ENCODE measurements at places on chromosomes 16 and 17.
A peak's percentile ranks its signal among the peaks of the same experiment; 100 is the strongest.

GRCh38 chr16:14307527-14308367 lies 236.6 kb downstream of the MRTFB start:
- no peak for DNase-seq

- no peak for DNase-seq
Observed at GRCh38 chr17:59907467-59907866, 14.5 kb downstream of the RPS6KB1 start.

- no peak for DNase-seq
Observed at GRCh38 chr17:68205808-68206720, 41.8 kb upstream of the AMZ2 start.

DNA sequence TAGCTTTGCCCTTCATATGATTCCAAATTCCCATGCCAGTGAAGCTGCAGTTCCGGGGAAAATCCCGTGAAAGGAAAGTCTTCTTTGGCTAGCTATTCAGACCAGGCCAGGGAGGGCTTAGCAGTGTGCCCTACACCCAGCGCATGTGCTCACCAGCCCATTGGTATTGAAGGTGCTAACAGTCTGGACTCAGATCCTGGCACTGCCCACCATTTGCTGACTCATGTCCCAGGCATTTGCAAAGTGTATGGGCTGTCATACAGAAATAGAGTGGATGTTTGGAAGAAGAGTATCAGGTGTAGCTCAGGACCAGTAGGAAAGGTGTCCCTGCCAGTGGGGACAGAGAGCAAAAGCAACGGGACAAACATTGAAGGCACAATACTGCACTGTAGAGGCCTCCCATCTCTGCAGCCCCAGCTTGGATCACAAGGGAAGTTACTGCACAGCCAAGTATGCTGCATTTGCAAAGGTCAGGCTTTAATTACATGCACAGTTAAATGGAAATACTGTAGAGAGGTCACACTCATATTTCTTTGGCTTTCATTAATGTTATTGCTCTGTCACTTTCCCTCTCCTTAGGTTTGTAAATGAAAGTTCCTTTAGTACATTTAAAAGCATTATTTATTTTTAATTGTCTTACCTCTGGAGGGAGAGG lies 220.0 kb downstream of the IRX3 start:
- DNase-seq: no peak

DNA sequence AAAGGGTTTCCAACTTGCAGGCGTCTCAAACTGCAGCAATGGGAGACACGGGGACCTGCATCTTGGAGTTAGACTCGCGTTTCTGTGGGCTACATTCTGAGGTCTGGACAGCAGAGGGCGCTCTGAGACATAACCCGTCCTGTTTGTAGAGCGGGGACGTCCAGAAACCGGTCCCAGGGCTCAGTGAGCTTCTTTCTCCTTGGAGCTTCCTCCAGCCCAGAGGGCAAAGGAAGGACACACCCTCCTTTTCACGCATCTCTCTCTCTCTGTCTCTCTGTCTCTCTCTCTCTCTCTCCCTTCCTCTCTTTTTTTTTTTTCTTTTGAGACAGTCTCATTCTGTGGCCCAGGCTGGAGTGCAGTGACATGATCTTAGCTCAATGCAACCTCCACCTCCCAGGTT lies 19.8 kb downstream of the COX4I1 start:
- peak; percentile 82 for DNase-seq

- DNase-seq: peak; percentile 24
Observed at GRCh38 chr17:50425682-50426471, at the start of gene ACSF2. Gene ACSF2, plus strand, starts transcription at chr17:50426218. Its CDS starts 44 bp downstream, at chr17:50426262.

DNA sequence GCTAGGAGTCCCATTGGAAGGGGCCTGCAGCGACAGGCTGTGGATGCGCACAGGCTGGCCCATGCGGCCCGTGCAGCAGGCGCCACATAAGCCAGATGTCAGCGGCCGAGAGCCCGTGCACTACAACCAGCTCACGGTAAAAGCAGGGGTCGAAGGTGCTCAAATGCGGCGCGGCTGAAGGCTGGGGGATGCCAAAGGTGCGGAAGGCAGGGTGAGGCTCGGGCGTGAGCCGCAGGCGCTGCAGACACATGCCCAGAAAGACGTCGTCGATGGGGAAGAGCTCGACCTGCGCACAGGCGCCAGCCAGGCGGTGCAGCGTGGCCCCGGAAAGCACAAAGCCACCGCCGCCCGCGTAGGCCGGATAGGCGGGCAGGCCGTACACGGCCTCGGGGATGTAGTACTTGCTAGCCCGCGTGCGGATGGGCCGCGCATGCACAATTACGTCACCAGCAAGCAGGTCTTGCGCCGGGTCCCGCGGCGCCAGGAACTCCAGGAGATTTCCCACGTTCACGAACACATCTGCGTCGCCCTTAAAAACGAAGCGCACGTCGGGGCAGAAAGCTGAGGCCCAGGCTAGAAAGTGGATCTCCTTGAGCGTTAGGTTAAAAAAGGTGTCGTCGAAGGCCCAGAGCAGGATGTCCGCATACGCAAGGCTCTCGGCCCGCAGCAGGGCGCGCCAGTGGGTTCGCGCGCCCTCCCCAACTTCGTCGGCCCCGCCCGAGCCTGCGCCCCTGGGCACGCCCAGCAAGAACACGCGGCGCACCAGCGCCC lies 1.3 kb downstream of the B3GNT9 start:
- DNase-seq: no peak

DNA sequence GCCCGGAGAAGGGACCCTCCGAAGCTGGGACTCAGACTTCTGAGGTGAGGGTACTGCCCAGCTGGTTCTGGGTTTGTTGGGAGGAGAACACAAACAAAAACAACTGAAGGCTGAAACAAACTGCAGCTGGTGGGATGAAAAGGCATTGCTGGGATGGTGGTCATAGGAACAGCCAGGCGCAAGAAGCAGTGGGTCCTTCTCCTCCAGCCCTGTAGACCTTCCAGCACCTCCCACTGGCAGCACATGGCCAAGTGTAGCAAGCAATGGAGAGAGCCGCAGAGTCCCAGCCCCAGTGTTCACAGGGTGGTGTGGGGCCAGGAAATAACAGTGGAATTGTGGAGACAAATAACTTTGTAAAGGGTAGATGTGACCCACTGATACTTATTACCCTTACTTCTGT lies 48.7 kb upstream of the FOXJ1 start:
- DNase-seq: no peak

GRCh38 chr17:42878123-42878880 lies 22.3 kb upstream of the G6PC1 start:
- no peak for DNase-seq

DNA sequence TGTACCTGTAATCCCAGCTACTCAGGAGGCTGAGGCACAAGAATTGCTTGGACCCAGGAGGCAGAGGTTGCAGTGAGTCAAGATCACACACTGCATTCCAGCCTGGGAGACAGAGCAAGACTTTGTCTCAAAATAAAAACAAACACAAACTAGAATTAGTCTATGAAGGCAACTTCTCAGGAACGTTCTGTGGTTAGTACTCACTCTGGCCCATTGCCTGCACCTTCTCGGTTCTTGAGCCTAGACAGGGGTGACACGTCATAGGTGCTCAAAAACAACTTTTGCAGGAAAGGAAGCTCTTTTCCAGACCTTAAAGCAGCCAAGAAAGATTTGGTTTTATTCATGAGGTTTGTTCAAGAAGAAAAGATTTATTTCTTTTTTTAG lies 22.3 kb upstream of the CNOT1 start:
- DNase-seq: no peak

GRCh38 chr17:77308861-77309726 lies 168.3 kb downstream of the SEC14L1 start:
- peak; percentile 28 for DNase-seq

GRCh38 chr17:45050481-45051059 lies 862 bp downstream of the DCAKD start:
- DNase-seq: no peak

DNA sequence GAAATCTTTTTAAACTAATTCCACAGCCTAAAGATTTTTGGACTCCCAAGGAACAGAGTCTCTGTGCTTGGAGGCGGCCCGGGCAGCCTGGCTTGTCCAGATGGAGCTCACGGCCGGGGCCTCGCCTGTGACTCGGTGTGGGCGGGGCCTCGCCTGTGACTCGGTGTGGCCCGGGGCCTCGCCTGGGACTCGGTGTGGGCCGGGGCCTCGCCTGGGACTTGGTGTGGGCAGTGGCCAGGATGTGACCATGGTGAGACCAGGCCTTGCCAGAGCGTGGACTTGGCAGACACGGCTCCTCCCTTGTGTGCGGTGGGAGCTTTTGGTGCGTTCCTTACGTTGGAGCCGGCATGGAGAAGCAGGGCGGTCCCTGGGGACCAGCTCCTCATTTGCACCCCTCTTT lies 92.3 kb downstream of the METRNL start:
- no peak for DNase-seq

DNA sequence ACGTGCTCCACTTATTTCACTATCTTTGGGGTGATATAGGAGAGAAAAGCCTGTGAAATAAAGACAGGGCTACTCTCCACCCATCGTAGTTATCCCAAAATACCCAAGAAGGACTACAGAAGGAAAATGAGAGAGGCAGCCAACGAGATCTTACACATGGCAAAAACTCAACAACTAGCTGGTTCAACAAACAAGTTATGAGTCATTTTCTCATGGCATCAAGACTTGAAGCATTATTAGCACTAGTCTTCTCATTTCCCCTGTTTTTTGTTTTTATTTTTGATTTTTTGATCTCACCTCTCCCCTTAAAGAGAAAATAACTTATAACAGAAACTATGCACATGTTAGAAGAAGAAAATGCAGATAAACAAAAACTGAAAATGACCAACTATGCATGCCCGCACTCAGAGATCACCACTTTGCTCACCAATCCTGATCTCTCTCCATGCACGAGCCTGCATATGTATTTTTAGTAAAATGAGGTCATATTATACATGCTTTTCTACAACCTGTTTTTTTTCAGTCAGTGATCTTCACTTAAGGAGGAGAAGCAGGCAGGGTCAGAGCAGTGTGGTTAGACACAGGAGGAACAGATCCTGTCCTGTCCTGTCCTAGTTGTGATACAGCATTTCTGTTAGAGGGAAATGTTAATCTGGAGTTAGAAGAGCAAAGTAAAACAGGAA lies 22.8 kb downstream of the FAM117A start:
- DNase-seq: peak; percentile 91

DNA sequence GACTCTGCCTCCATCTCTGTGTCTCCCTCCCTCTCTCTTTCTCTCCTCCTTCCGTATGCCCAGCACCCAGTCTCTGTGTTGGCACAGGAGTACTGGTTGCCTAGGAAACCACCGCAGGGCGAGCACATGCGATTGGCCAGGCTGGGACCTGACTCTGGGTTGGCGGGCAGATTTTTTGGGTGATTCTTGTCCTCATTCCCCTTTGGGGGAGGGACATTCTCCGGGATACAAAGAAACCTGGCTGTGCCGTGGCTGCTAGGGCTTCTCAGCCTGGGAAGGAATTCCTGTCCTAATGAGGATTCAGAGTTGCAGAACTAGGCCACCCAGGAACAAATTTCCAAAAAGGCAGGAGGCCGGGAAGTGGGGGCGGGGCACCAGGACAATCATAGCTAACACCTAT lies 168.9 kb downstream of the SHISA9 start:
- DNase-seq: no peak

DNA sequence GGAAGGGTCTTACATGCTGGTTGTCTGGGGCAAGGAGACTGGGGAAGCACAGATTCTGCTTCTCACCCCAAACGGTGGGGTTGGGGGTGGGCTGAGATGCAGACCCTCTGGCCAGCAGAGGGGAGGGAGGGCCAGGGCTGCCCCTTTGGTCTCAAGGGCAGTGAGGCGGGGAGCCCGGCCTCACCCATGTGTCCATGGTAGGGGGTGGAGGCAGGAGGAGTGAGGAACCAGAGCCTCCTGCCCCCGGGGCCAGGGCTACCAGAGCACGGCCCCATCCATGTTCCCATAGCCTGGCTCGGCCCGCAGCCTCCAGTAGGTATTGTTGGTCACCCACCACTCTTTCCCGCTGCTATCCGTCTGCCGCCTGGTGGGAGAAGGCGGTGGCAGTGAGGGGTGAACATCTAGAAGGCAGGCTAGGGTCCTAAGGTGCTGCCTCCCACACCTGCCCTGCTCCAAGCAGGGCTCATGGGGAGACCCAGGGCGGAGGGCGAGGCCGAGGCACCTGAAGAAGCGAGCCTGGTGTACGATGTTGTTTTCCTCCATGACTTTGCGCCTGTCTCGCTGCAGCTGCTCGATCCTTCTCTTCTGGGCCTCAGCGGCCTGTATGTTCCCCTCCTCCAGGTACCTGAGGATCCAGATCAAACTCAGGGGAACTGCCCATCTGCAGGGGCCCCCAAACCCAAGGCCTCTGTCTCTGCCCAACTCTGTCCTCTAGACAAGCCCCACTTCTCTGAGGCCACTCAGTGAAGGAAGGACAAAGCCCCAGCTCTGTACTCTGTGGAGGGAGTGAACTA lies 13.4 kb downstream of the OSBPL7 start:
- no peak for DNase-seq

GRCh38 chr16:12735805-12736204 lies 67.9 kb downstream of the CPPED1 start:
- no peak for DNase-seq

GRCh38 chr16:49014277-49015224 lies 267.1 kb downstream of the CBLN1 start:
- DNase-seq: no peak

GRCh38 chr16:58498341-58499091 lies 1.4 kb upstream of the NDRG4 start:
- no peak for DNase-seq

GRCh38 chr16:81544700-81545271 lies 100.2 kb downstream of the CMIP start:
- peak; percentile 86 for DNase-seq

DNA sequence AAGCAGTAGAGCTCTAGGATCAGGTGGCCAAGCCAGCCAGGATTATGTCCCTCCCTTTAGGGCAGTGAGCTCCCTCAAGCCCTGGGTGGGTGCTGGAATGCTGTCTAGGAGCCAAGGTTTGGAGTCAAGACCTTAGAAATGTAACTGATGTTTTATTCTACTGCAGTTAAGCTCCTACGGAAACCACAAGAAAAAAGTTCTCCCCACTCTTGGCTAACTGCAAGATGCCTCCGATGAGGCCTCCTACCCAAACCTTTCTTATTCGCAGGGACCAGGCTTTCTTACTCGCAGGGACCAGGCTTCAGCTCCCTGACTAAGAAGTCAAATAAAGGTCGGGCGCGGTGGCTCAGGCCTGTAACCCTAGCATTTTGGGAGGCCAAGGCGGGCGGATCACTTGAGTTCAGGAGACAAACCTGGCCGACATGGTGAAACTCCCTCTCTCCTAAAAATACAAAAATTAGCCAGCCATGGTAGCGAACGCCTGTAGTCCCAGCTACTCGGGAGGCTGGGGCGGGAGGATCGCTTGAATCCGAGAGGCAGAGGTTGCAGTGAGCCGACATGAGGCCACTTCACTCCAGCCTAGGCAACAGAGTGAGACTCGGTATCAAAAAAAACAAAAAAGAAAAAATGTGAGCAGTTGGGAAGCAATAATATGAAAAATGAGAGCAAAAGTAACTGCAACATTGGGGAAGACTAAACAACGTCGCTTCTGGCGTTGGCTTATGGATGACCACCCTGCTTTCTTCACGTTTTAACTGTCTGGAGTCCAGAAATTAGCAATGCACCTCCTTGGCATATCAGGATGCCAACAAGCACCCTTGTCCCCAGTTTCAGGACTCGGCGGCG lies 31.7 kb upstream of the ARL4D start:
- peak; percentile 64 for DNase-seq

- no peak for DNase-seq
Observed at GRCh38 chr16:86291491-86291890, 218.8 kb upstream of the FOXF1 start.
